ENCODE measurements at places on chromosomes 13 and 19. TPM values are rescaled to one million over a fixed set of nuclear protein-coding genes. Genes with fewer than 3 reads are reported as not detected.

GRCh38 chr19:611481-611868 is 21.8 kb downstream of the HCN2 start:
- peak; percentile 76 for DNase-seq

DNA sequence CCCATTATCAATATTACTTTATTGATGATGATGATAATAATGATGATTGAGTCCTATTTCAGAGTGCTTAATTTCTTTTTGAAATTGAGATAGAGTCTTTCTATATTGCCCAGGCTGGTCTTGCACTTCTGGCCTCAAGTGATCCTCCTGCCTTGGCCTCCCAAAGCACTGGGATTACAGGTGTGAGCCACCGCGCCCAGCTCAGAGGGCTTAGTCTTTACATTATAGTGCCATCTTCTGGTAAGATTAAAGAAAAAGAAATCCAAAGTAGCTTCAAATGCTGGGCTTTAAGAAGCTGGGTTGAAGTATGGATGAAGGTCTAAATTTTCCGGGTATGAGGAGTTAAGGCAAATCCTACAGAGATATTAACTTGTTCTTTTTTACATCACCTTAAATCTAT is 3.4 kb upstream of the ZNF333 start:
- no peak for DNase-seq

DNA sequence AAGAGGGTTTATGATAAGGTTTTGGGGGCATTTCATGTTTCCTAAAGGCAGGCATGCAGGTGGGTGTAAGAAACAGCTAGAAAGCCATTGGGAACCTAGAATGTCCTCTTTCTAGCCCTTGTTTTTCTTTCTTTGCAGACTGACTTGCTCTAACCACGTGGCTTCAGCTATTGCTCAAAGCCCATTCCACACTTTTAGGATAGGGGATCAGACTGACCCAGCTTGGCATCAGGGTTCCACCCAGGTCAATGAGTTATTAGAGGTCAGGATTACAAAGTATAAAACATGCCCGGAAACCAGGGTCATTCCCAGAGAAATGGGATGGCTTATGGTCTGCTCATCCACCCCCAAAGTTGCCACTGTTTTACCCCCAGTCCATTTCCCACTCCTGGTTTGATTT is 16.8 kb downstream of the PHF11 start:
- no peak for DNase-seq

DNA sequence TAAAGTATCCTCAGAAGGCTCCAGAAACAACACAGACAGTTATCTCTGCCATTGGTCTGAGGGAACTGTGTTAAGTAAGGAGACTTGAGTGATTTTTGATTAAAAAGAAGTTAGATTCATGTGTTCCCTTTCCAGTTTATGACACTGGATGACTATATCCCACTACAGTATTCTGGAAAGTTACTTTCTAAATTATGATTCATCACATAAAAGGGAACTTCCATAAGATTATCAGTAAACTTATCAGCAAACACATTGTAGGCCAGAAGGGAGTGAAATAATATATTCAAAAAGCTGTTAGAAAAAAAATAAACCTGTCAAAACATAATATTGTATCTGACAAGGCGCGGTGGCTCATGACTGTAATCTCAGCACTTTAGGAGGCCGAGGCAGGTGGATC is 700.0 kb downstream of the SLITRK6 start:
- no peak for DNase-seq

GRCh38 chr19:14019100-14019499 is 8.8 kb upstream of the RLN3 start:
- no peak for DNase-seq

DNA sequence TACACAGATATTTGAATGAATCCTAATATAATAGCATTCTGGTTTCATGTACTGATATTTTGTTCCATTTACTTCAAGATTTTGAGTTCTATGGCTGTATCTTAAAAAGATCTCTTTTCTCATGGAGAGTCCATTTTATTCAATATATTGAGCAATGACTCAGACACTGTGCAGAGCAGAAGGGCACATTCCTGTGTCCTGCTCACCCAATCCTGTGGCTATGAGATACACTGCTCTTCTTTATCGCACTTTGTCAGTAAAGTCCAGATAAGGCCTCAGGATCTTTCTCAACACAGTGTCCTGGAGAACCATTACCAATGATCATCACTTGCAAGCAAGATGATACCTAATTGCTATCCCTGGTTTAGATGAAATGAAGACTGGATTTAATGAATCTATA is 155.0 kb downstream of the CYSLTR2 start:
- DNase-seq, result no peak

- DNase-seq, result no peak
Measured at GRCh38 chr19:34589730-34590129, 87.2 kb downstream of the SCGB2B2 start.

- no peak for DNase-seq
Measured at GRCh38 chr19:4596033-4596904, 36.8 kb upstream of the SEMA6B start.

- no peak for DNase-seq
Measured at GRCh38 chr13:73365252-73365651, 306.4 kb downstream of the KLF5 start.

- no peak for DNase-seq
Measured at GRCh38 chr19:4580021-4580901, 20.8 kb upstream of the SEMA6B start.

- DNase-seq, result peak; percentile 49
Measured at GRCh38 chr13:35953537-35954206, 177.5 kb downstream of the DCLK1 start.

- no peak for DNase-seq
Measured at GRCh38 chr13:108917581-108917980, 288.2 kb downstream of the MYO16 start.

- DNase-seq, result peak; percentile 92
Measured at GRCh38 chr19:45097776-45098520, 5.0 kb downstream of the PPP1R37 start.

DNA sequence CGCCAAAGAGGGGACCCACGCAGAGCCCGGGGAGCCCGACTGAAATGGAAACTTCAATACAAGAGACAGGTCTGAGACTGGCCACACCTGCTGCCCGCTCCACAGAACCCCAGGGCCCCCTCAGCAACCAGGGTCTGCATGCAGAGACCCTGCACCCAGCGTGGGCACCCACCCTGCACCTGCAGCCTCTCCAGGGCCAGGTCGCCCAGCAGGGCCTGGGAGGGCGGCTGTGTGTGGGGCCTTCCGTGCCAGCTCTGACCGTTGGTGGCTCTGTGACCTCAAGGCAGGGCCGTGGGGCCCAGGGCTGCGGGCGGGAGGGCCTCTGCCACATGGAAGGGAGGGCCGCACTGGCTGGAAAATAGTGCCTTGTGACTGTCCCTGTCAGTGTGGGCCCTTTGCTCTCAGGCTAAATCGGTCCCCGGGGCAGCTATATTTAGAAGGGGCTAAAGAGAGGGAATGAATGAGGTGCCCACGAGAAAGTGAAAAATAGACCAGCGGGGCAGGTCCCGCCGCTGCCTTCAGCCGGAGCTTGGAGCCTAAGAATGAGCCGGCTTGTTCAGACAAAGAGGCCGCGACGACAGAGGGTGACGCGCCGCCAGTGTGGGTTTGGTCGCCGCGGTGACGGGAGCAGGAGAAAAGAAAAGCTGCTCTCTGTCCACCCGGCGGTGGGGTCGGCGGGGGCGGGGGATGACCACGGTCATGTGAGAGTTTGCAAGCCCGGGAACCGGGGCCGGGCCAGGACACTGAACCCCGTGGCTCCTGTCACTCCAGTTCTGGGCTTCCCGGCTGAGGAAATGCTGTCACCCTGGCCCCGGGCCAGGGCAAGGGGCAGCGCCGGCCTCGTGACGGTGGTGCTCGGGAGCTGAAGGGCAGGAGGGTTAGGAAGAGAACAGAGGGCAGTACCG is 70.5 kb downstream of the GADD45B start:
- DNase-seq, result no peak

DNA sequence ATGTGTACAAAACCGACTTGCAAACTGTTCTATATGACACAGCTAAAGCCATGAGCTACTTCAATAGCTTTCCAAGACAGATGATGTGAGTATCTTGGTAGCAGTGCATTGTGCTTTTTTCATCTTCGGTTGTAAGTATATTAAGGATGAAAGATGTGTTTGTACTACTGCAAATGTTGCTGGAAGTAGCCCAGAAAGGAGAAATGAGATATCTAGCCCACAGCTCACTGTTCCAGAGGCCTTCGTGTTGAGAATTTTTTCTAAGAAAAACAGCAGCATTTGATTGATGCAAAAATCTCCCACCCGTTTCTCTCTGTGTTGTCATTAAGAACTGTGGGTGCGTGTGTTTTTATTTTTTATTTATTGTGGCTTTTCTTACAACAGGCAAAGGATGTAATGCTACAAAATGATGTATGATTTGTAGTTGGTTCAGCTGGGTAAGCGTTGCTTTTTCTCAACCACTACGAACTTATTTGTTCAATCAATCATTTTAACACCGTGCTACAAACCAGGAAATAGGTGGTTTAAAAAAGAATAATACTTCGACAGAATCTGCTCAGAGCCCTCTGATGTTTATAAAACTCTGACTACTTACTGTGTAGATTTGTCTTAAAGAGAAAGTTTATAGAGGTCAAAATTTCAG is 41.6 kb upstream of the RFC3 start:
- no peak for DNase-seq

- DNase-seq, result no peak
Measured at GRCh38 chr19:8490395-8490760, 12.1 kb downstream of the PRAM1 start.

DNA sequence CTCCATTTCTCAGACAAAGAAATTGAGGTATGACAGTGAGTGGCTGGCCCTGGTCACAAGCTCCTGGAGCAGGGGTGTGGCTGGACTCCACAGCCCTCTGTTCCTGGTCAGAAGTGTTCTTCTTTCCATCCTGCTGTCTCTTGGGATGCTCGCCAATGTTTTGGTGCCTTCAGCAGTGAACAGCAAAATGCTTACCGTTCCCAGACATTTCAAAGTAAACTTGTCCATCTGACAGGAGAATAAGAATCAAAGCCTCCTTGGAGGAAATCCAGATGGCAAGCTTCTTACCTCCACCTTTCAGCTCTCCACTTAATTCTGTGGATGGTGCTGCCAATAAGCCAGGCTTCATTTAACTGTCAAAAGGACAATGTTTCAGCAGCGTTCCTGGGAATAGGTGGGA is 954.1 kb downstream of the UQCRFS1 start:
- no peak for DNase-seq

- DNase-seq, result no peak
Measured at GRCh38 chr13:51674276-51674675, 90.0 kb downstream of the WDFY2 start.

DNA sequence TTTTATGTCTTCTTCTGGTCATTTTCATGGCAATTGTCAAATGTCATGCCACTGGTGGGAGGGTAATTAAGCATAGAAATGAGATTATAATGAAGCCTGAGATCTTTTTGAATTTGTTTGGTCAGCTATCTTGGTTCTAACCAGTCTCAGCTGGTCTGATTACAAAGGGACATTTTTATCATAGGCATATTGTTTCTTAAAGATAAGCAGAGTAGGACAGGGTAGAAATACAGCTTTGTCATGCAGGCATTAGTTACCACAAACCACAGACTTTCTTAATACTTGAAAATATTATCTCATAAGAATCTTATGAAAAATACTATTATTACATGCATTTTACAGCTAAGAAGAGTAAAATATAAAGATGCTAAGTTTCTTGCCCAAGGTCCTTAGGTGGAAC is 1761.5 kb downstream of the PCDH9 start:
- no peak for DNase-seq

DNA sequence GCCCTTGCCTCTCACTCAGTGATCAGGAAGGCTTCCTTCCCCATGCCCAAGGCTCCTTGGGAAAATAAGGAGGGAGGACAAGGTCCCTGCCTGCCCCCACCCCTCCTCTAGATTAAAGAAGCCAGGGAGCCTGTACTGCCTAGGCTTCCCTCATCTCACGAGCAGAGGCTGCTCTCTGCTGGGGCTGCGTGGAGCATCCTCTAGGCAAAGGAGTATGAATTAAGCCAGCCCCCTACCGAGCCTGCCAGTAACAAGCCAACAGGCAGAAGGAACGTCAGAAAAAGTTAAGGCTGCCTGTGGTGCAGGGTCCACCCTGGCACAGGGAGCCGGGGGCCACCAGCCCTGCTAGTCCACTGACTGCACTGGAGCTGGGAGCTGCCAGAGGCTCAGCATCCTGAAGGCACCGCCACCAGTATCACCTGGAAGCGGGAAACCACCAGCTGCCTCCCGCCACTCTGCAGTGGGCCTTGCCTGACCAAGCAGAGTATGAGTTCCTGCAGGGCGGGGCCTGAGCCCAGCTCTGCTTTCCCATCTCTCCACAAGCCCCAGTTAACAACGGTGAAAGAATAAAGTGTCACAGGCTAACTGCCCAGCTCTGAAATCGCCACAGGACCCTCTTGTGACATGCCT is 6.8 kb downstream of the NAPA start:
- no peak for DNase-seq

GRCh38 chr13:97352815-97353214 is 81.2 kb upstream of the RAP2A start:
- DNase-seq, result no peak

DNA sequence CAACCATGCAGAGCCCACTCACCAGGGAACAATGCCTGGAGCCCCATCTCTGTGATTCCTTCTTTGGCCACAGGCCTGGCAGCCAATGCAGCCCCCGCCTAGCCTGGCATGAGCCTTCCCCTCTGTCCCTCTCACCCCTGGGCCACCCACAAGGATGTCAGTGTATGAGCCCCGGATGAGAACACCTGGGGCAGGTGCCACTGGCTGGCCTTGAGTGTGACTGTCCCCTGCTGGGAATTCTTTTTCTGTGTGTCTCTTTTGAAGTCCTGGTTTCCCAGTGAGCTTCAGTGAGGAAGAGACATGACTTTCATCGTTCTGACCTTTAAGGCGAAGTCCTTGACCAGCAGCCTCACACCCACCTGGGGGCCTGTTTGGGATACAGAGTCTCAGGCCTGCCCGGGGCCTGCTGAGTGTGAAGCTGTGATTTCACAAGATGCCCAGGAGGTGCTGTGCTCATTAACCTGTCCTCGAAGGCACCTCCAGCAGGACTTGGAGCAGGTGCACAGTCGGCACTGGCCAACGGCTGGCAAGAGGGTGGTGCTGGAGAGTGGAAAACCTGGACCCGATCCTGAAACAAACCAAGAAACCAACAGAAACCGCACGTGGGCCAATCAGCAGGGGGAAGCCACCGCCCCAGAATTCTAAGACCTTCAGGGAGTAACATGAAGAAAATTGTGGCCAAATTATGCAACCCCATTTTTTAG is 27.4 kb upstream of the SPACA7 start:
- no peak for DNase-seq

DNA sequence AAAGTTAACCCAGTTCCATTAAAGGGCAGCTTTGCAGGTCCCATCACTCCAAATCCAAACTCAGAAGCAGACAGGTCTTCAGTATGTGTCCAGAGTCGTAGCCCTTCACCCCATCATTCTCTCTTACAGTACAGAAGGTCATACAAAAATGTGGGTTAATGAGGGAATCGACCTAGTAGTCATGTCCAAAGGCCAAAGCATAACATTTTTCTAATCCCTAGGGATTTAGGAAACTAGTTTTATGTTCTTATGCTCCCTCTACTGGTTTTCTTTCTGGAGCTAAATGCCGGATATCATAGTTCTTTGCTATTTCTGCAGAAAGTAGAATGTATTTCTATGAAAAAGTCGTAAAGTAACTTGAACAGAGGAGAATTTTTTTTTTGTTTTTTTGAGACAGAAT is 72.2 kb downstream of the DHRS12 start:
- DNase-seq, result no peak

- no peak for DNase-seq
Measured at GRCh38 chr19:46393456-46394401, 19.6 kb downstream of the CCDC8 start.

GRCh38 chr13:83056269-83056668 is 826.0 kb downstream of the SLITRK1 start:
- no peak for DNase-seq

Gene SLC25A41
- not detected for total RNA-seq

Gene SIGLEC12
- total RNA-seq, result not detected

Gene GIPC3
- total RNA-seq, result not detected

Gene ZFP28
- total RNA-seq, result 6.6 TPM

Measured in kidney epithelial cell (primary cell).